Activated T-helper 1 cell treated with anti-CD3 and anti-CD28 coated beads, Interleukin-2, amount 50 U/mL, for 16 hours (primary cell): ENCODE measurements at places on chromosomes 13 and 19.

GRCh38 chr19:54041969-54042606, 21.6 kb downstream of the VSTM1 start:
- DNase-seq, result no peak

- no peak for DNase-seq
Measured at GRCh38 chr13:96428911-96429310, 339.0 kb downstream of the HS6ST3 start.

DNA sequence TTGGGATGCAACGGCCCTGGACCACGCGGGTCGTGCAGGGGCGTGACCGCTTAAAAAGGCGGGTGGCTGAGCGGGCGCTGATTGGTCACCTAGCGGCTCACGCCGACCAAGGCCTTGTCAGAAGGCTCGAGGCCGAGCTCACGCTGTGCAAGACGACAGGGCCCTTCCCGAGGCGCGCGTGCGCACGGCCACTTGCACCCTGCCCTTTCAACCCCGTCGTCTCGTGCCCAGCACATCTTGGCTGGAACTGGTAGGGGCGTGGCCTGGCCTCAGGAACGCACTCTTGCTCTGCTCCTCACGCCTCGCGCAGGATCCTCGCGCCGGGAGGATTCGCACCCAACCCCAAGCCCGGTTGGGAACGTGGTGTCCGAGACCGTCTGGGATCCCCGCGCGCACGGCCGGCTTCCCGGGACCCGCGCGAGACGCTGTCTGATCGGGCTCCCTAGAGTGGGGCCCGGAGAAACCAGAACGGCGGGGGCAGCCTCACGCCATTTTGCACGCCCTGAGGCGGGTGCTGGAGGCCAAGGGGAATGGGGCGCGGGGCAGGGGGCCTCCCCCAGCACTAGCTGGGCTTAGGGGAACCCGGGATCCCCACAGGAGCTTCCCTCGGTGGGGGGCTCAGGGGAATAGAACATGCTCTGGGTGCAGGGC, at the start of gene MEIOSIN:
TSS of gene MEIOSIN (plus strand) at position 280 of the 651 bp plus-strand sequence. CDS start 1,938 bp downstream, outside the sequence.
- no peak for DNase-seq

- no peak for DNase-seq
Measured at GRCh38 chr19:17841371-17841809, 6.4 kb downstream of the JAK3 start.

GRCh38 chr19:53047379-53047778, 2.8 kb downstream of the ERVV-2 start:
- DNase-seq, result no peak

GRCh38 chr13:41791056-41791455, 169.9 kb downstream of the VWA8 start:
- no peak for DNase-seq

GRCh38 chr19:27792576-27793127, 1420.3 kb downstream of the UQCRFS1 start:
- no peak for DNase-seq

- no peak for DNase-seq
Measured at GRCh38 chr19:5690955-5691821, 1.1 kb downstream of the RPL36 start.

- DNase-seq, result no peak
Measured at GRCh38 chr19:16327169-16327475, 2.5 kb downstream of the KLF2 start.

DNA sequence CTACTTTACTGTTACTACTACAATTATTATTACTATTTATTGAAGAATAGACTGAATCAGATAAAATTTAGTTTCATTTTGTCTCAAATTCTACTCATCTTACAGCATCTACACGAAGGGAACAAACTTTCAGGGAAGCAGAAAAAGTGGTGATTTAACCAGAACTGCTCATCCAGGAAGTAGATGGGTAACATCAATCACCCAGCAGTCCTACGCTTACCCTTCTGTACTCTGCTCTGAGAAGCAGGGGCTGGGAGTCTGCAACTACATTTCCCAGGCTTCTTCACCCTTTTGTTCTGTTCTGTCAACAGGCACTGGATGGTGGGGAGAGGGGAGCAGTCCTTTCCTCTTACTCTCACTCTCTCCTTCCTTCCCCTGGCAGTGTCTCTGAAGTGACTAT, 31.4 kb upstream of the GGACT start:
- DNase-seq, result no peak

- no peak for DNase-seq
Measured at GRCh38 chr19:54254195-54254906, 2.7 kb downstream of the LILRB5 start.

DNA sequence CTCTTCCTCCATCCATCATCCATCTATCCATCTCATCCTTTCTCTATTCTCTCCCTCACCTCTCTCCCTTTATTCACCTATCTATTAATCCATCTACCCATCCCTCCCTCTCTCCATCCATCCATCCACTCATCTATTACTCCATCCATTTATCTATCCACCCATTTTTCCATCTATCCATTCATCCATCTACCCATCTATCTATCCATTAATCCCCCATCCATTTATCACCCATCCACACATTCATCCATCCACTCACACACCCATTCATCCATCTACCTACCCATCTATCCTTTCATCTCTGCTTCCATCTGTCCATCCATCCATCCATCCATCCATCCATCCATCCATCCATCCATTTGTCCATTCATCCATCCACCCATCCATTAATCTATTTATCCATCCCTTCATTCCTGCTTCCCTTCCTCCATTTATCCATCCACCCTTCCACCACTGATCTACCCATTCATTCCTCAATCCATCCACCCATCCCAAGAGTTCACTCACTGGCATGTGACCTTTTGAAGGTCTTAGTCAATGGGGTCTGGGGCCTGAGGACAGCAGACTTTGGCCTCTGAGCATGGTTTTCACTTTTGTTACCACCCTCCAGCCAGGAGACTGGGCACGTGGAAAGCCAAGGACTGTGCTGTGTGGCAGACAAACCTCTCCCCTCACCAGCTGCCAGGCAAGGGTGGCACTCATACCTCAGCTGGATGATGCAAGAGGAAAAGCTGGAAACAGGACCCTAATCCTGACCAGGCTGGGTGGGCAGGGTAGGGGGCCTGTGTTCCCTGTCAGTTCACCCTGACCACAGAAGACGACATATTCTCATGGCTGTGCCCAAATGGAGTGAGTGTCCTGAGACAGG, 126.7 kb downstream of the URI1 start:
- no peak for DNase-seq

- no peak for DNase-seq
Measured at GRCh38 chr13:91032104-91032503, 315.4 kb upstream of the MIR17HG start.

DNA sequence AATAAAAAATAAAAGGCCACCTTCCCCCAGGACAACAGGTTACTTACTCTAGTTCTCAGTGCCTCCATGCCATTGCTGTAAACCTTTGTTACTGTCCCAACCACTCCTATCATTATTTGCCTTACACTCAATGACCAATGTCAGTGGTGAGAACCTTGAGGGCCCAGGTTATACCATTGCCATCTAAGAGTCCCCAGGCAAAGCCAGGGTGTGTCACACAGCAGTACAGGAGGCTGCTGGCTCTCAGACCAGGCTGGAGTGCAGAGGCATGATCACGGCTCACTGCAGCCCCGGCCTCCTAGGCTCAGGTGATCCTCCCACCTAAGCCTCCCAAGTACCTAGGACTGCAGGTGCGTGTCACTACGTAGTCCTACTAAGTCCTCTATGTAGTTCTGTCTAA, 6.1 kb downstream of the ELAVL1 start:
- DNase-seq, result no peak

GRCh38 chr13:63631006-63631405, 2215.4 kb upstream of the PCDH20 start:
- DNase-seq, result no peak

DNA sequence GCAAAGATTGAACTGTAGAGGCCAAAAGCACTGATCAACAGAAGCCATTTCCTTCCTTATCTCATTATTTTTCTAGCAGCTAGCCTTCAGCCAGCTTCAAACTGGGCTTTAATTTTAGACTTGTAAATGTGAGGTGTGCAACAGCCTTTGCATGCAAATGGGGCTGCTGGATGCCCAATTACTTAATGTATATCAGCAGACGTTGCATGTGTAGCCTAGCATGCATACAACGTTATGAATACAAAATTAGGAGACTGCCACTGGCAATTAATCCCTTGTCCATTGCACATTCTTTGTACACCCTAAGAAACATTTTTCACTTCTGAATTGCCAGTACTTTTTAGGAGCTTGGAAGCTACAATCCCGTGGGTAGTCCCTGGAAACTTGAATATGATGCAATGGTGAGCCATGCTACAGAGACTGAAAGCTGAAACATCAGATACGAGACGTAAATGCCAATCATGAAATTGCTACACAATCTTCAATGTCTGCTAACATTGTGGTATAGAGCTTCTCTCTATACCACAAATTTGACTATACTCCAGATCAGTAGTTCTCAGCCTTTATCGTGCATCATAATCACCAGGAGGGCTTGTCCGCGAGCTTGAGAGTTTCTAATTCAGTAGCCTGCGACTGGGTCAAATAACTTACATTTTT, 20.2 kb downstream of the EPSTI1 start:
- DNase-seq, result no peak

- no peak for DNase-seq
Measured at GRCh38 chr13:113537205-113537604, 46.7 kb upstream of the DCUN1D2 start.

- DNase-seq, result no peak
Measured at GRCh38 chr19:30208436-30209060, 163.6 kb upstream of the ZNF536 start.

- no peak for DNase-seq
Measured at GRCh38 chr13:110232756-110233155, 74.2 kb downstream of the COL4A1 start.

DNA sequence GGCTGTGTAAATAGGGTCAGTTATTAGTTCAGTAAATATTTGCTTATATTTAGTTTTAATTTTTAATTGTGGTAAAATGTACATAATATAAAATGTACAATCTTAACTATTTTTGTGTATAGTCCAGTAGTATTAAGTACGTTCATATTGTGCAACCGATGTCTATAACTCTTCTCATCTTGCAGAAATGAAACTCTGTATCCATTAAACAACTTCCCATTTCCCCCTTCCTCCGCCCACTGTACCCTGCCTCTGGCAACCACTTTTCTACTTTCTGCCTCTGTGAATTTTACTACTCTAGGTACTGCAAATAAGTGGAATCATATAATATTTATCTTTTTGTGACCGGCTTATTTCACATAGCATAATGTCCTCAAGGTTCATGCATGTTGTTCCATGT, 24.4 kb downstream of the UBAC2 start:
- DNase-seq, result no peak

- no peak for DNase-seq
Measured at GRCh38 chr19:6204212-6204611, 68.7 kb downstream of the ACSBG2 start.

DNA sequence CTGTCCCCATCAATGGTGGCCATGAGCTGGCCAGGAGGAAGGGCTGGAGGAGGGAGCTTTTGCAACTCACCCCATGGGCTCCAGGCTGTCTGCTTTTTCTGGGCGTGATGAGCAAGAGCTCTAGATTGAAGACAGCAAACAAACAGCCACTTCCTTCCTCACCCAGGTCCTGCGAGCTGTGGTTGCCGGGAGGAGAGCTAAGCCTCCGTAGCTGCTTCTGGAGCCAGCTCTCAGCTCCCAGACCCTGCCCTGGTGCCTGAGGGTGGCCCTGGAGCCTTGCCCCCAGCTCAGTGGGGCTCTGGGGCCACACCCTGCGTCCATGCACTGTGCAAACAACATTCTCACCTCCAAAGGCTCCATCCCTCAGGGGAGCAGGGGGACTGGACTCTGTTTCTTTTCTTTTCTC, 6.2 kb downstream of the MYO1F start:
- no peak for DNase-seq

- no peak for DNase-seq
Measured at GRCh38 chr19:33157906-33158305, 26.0 kb downstream of the WDR88 start.

DNA sequence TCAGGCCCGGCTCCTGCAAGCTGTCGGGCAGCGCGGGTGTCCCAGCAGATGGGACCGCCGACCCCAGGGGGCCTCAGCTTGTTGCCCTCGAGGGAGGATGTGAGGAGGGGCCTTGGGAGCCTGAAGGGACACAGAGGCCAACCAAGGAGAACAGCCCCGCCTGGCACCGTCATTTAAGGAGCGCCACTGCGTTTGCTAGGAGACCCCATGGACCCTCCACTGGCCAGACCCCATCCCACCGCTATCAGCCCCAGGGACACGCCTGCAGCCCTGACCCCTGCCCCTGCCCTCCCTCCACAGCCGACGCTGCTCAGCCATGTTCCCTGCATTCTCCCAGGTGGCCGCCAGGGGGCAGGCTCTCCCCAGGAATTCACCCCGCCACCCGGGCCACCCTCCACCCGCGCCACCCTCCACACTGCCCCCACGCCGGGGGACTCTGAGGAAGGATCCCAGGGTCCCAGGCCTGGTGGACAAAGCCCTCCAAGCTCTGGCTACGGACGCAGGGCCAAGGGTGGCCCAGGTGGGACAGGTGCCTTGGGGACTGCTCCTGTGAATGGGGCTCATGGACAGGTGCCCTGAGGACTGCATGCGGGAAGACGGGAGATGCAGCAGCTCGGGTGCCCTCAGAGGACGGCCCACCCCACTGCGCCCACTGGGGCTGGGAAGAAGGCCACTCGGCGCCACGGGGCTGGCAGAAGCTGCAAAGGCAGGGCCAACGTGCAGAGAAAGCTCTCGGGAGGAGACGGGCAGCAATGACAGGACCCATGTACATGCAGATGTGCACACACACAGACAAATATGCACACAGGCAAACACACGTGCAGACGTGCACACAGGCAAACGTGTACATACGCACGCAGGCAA, 34.4 kb downstream of the PIP5K1C start:
- peak; percentile 69 for DNase-seq

DNA sequence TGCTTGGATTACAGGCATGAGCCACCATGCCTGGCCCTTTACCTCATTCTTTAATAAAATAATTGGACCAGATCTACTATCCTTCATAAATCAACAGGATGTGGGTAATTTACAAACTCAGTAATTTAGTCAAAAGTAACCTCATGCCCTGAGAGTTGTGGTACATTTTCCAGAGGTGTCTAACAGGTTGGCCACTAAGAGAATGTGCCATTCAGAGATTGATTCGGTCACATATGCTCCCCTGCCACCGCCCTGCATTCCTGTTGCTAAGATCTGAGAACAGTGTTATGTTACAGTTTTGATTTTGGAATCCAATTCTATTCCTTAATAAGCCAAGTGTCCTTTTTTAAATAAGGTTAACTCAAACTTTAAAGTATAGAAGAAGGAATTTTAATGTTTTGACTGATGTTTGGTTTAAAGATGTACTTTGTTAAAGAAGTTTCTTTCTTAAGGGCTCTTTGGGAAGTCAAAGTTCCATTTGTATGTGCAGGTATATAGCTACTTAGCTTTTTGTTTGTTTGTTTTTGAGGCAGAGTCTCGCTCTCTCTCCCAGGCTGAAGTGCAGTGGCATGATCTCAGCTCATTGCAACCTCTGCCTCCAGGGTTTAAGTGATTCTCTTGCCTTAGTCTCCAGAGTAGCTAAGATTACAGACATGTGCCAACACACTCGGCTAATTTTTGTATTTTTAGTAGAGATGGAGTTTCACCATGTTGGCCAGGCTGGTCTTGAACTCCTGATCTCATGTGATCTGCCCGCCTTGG, 29.2 kb downstream of the PHF11 start:
- DNase-seq, result no peak
